ENCODE measurements at places on chromosomes 16 and 17.

DNA sequence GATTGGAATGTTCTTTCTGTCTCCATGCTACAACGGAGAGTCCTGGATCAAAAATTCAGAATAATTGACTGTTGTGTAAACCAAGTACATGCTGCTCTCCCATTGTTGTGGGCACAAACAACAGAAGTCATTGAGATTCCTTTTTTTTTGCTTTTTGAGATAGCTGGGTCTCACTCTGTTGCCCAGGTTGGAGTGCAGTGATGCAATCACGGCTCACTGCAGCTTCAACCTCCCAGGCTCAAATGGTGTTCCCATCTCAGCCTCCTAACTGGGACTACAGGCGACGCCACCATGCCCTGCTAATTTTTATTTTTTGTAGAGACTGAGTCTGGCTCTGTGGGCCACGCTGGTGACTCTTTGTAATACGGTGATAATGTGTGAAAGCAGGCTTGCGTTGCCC, 24.5 kb downstream of the NDE1 start:
- DNase-seq: no peak

GRCh38 chr16:23149993-23150364, 727 bp upstream of the USP31 start:
- no peak for DNase-seq

DNA sequence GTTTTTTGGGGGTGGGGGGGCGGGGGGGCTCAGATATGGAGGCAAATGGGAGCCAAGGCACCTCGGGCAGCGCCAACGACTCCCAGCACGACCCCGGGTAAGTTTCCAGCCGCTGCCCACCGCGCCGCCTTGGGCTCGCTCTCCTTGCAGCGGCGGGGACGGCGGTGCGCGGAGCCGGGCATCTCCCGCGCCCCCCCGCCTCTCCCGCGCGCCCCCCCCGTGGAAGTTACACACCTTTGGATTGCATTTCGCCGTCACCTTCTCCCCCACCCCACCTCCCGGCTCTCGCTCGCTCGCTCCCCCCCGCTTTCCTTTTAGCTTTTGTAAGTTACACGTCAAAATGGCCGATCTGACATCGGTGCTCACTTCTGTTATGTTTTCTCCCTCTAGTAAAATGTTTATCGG, 387 bp downstream of the MSI2 start:
- DNase-seq: peak; percentile 40

DNA sequence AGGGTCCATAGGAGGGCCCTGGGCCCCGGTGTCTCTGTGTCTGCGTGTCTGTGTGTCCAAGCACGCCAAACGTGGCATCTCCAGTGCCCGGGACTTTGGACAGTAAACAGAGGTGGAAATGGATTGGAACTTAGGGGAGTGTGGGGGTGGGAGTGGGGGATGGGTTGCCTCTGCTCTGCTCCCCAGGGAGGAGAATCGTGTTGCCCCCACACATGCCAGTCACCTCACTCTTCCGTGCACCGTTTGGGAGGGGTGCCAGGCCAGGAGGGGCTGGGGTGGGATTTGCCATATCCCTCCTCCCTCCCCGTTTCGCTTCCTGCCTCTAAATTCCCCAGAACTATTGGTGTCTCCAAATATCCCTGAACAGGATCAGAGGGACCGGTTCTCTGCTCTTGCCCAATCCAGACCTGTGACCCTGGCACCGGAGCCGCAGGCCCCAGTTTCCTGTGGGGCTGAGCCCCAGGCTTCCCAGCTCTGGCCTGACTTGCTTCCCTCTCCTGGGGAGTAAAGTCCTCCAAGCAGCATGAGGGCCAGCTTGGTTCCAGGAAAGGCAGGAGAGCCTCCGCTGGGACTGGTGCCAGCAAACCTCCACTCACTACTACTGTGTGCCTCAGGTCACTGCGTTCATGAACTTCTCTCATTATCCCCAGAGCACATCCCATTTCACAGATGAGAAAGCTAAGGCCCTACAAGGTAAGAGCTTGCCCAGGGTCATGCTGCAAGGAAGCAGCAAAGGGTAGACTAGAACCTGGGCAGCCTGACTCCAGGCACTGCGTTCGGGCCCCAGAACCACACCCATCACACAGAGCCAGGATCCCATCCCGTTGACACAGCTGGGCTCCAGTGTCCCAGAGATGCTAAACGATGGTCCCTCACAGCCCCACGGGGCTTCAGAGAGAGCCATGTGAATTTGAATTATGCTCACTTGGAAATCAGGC, at the start of gene ASGR1:
Gene ASGR1 (minus strand): TSS at position 54 of the 938 bp plus-strand sequence. CDS start 807 bp downstream, outside the sequence.
- no peak for DNase-seq

- no peak for DNase-seq
Measured at GRCh38 chr17:6648181-6648580, 3.2 kb downstream of the MED31 start.

DNA sequence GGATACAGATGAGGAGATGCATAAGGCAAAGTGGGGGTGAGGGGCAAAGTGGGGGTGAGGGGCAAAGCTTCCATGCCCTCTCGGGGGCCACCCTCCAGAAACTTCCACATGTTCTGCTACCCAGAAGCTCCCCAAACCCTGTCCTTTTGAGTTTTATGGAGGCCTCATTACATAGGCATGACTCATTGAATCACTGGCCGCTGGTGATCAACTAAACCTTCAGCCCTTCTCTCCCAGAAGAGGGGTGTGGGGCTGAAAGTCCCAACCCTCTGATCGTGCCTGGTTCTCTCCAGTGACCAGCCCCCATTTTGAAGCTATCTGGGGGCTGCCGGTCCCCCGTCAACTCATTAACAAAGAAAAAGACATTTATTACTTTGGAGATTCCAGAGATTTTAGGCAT, 27.5 kb downstream of the ITGAE start:
- DNase-seq: no peak

DNA sequence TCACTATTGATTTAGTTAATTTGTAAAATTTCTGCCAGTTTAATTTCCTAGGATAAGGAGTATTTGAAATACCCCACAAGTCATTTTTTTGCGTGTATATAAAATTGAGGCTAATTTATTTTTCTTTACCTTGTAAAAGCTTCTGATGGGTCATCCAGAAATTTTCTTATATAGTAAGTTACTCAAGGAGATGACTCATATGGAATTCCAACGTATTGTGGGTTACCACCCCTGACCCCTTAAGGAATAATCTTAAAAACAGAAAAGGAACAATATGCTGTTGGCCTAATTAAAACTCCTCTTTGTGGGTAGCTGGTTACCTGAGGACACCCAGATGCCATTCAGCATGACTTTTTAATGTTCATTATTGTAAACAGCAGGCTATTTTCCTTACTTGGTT, 13.6 kb downstream of the HEATR6 start:
- no peak for DNase-seq

DNA sequence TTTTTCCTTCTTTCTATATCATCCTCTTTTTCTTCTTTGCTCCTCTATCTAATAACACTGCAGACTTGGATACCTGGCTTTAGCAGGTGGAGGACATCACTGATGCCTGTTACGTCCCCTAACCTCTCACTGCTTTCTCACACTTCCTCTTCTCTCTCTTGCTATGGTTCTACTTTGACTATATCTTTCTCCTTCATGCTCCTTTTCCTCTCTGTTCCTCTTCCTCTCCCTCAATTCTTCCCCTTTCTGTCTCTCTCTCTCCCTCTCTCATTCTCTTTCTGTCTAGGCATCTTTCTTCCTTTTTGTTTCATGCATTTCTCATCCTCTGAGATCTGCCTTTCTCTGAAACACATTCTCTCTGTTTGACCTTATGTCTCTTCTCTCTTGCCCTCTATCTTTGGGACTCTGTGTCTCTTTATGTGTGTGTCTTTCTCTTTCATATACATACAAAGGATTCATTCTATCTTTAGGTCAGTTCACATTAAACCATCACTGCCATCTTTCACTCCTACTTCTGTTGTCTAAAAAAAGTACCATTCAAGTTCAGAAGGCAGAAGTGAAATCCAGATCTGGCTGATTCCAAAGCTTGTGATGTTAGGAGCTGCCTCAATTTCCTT, 353.7 kb downstream of the SHISA9 start:
- no peak for DNase-seq

DNA sequence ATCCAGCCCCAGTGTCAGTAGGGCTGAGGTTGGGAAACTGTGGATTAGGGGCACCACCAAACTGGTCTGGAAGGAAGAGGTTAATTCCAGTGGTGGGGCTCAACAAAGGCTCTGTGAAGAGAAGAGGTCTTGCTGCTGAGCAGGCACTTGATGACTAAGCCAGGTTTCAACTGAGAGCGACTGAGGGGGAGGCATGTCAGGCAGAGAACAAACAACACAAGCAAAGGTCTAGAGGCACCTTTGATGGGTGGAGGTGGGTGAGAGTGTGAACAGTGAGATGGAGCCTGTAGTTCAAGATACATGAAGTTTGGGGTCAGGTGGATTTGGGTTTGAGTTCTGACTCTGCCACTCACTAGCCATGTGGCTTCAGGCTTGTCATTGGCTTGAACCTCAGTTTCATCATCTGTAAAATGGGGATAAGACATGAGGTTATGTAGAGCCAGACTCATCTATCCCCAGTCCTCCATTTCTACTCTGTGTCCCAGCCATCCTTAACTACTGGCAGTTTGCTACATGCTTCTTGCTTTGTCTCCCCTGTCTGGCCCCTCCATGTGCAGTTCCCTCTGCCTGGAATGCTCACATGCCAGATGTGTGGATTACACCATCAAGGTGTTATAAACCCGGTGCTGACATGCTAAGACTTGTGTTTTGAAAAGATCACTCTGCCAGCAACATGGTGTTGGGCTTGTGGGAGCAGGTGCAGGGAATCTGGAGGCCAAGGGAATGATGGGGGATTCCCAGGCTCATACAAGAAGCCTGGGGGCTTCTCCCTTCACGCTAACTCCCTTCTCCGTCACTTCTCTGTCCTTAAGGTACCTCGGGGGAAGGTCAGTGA, 3.0 kb upstream of the RMI2 start:
- DNase-seq: no peak

- DNase-seq: peak; percentile 17
Measured at GRCh38 chr16:28984619-28985135, at the start of gene LAT. Gene LAT (plus strand): TSS chr16:28985052. CDS start chr16:28985418, 366 bp downstream.

DNA sequence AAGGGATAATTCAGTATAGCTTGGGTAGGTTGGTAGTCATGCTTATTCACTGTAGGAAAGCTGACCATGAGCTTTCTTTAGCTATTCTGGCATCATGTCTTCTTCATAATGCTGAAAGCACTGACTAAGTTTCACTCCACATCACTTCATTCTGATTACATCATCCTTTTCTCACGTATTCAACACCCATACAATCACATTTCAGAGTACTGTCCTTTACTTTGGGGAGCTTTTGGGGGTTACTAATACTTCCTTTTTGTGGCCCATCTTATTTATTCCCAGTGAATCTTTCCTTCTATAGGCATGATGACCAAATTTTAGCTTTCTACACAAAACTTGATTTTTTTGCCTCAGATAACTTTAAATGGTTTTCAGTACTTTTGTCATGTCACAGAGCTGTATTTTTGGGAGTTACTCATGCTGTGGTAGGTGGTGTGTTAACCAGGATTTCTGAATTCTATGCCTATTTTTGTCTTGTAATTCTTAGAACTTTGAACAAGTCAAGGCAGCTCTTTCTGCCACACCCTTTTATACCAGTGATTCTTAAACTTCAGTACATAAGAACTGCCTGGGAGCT, 23.5 kb downstream of the TADA2A start:
- DNase-seq: no peak

GRCh38 chr16:67155295-67156142, 4.2 kb downstream of the TRADD start:
- peak; percentile 66 for DNase-seq

GRCh38 chr17:2065949-2066400, 11.1 kb downstream of the HIC1 start:
- no peak for DNase-seq

DNA sequence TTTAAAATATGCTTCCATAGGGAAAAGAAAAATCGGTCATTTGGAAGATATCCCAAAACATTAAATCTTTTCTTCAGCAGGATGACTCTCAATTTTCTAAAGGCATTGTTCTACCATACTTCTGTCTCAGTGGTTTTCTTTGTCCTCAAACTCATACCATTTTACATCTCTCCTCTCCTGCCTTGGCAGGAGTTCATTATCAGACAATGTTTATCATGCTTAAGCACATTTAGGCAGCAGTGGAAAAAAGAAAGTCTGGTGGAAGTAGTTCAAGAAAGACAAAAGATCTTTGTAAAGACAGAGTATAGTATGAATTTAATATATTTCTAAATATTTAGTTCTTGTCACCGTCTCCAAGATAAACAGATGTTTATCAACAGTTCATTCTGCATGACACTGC, 68.2 kb downstream of the CDK12 start:
- DNase-seq: no peak

- DNase-seq: no peak
Measured at GRCh38 chr17:59488805-59489204, 76.6 kb upstream of the DHX40 start.

- no peak for DNase-seq
Measured at GRCh38 chr16:85571813-85572619, 41.1 kb upstream of the GSE1 start.

DNA sequence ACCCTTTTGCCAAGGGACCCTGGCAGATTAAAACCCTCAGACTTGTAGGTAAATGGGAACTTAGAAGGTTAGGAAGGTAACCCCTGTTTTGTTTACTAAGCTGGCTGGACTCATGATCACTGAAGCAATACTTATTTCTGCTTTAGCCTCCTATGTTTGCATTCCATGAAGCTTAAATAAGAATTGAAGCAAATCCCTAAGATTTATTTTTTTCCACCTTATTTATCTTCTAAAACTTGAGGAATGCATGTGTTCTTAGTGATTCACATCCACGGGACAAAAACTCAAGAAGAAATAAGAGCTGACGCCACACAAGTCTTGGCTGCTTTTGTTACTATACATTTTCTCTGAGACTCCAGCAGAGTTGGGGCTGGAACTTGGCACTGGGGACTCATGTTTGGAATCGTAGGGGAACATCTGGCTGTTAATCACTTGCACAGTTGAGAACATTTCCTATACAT, 35.5 kb downstream of the CLUAP1 start:
- no peak for DNase-seq

DNA sequence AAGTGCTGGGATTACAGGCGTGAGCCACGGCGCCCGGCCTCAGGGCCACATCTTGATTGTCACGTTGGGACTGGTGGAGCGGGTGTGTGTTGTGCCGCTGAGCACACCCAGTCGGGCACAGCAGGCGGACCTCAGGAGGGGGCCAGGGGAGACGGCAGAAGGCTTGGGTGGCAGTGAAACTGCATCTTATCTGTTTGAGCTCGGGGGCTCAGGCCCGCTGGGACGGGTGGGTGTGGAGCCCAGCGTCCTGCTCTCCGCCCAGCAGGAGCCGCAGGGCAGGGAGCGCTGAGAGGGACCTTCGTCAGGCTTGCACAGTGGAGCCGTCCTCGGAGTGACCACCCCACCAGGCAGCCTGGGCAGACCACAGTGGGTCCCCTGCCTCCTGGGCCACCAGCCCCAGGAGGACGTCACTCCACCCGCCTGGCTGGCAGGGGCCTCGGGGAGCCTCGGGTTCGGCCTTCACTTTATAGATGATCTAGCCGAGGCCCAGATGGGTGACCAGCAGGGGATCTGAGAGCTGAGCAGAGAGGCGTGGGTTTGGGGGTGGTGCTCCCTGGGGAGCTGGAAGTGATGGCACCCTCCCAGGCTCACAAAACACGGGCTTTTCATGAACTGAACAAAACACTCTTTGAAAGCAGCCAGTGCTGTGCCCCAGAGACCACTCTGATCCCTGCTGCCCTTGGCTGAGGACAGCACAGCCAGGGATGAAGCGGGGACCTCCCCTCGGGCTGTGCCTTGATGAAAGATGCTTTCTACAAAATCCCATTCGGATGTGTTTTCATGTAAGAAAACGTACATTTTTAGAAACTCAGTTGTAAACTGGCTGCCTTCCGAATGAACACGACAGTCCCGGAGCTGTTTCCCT, 181.1 kb downstream of the SEC14L1 start:
- no peak for DNase-seq

GRCh38 chr17:31579265-31579664, 187.8 kb downstream of the RAB11FIP4 start:
- DNase-seq: no peak
